Liver (tissue), 10 donors: ENCODE measurements at places on chromosomes 6 and 20. TPM values are rescaled to one million over a fixed set of nuclear protein-coding genes. Genes with fewer than 3 reads are reported as not detected.

GRCh38 chr6:106381223-106381622 lies 20.7 kb downstream of the CRYBG1 start:
- no peak overlapping the region for H3K27ac ChIP-seq
- H3K4me3 ChIP-seq, result no peak overlapping the region
- no peaks in the 10 kb centered on the region for H3K27me3 ChIP-seq
- DNase-seq, result no peak

GRCh38 chr20:2840967-2841531 lies 504 bp downstream of the VPS16 start:
- peak overlapping the region; percentile 75 for H3K27ac ChIP-seq
- H3K36me3 ChIP-seq, result peaks cover 5% of the 10 kb centered on the region
- H3K27me3 ChIP-seq, result no peaks in the 10 kb centered on the region
- peaks cover 15% of the 10 kb centered on the region for H3K4me1 ChIP-seq

DNA sequence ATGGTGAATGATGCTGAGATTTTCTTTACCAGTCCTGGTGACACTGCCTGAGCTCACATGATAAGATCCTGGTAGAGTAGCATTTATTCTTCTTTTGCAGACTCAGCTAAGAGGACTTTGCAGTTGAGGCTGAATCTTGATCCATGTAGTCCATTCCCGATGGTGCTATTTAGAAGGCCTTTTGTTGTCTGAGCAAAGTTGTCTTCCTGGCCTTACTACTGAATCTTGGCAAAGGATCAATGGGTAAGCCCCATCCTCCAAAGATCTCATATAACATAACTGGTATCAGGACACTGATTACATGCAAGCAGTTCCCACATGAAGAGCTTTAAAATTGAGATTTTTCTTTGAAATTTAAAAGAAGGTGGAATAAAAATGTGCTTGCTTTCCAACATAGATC lies 291.6 kb downstream of the SOX4 start:
- H3K4me1 ChIP-seq, result no peaks in the 10 kb centered on the region
- DNase-seq, result no peak
- no peaks in the 10 kb centered on the region for H3K27me3 ChIP-seq
- H3K4me3 ChIP-seq, result no peak overlapping the region
- H3K27ac ChIP-seq, result no peak overlapping the region

- H3K27ac ChIP-seq, result no peak overlapping the region
- no peaks in the 10 kb centered on the region for H3K27me3 ChIP-seq
- no peak for DNase-seq
- no peak overlapping the region for H3K4me3 ChIP-seq
Measured at GRCh38 chr20:26214991-26215390, 518.3 kb upstream of the ZNF337 start.

GRCh38 chr6:29965563-29965872 lies 23.2 kb downstream of the HLA-A start:
- no peak for DNase-seq
- H3K36me3 ChIP-seq, result no peaks in the 10 kb centered on the region
- H3K4me1 ChIP-seq, result peaks cover 3% of the 10 kb centered on the region
- no peaks in the 10 kb centered on the region for H3K27me3 ChIP-seq

DNA sequence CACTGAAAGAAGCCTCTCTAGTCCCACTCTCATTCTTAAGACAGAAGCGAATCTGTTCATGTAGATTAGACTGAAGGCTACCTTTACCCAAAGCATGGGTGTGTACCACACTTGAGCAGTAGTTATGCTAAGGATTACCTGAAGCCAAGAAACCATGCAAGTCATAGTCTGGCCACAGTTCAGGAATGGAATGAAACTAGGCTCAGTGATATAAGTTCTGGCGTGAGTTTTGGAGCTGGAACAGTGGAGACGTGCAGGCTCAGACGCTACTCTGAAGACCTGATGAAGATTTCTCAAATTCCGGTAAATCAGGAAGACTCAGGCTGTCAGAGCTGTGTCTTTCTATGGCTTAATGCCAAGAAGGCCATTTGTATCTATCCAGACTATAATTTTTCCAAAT lies 219.9 kb downstream of the HDGFL1 start:
- no peaks in the 10 kb centered on the region for H3K27me3 ChIP-seq
- no peak overlapping the region for H3K4me3 ChIP-seq
- H3K27ac ChIP-seq, result no peak overlapping the region
- no peak for DNase-seq

- H3K27me3 ChIP-seq, result no peaks in the 10 kb centered on the region
- H3K27ac ChIP-seq, result no peak overlapping the region
- H3K36me3 ChIP-seq, result no peaks in the 10 kb centered on the region
- DNase-seq, result no peak
Measured at GRCh38 chr6:170006071-170006899, 254.9 kb downstream of the ERMARD start.

DNA sequence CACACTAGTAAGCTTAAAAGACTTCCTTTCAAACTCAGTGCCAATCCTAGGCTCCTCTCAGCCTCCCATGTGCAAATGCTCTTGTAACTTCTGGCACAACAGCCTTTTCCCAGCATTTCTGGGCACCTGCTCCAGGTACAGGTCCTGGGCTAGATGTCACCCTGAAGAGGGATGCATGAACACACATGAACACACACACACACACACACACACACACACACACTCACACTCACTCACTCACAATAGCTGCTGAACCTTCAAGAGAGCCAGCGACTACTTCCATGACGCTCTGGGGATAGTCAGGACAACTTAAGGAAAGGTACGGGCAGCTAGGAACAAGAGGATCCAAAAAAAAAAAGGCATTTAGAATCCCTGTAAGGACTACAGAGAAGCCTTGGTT lies 122.8 kb downstream of the INSM1 start:
- H3K27me3 ChIP-seq, result no peaks in the 10 kb centered on the region
- H3K4me3 ChIP-seq, result no peak overlapping the region
- H3K4me1 ChIP-seq, result peaks cover 16% of the 10 kb centered on the region
- H3K36me3 ChIP-seq, result peaks cover 8% of the 10 kb centered on the region
- no peak for DNase-seq

DNA sequence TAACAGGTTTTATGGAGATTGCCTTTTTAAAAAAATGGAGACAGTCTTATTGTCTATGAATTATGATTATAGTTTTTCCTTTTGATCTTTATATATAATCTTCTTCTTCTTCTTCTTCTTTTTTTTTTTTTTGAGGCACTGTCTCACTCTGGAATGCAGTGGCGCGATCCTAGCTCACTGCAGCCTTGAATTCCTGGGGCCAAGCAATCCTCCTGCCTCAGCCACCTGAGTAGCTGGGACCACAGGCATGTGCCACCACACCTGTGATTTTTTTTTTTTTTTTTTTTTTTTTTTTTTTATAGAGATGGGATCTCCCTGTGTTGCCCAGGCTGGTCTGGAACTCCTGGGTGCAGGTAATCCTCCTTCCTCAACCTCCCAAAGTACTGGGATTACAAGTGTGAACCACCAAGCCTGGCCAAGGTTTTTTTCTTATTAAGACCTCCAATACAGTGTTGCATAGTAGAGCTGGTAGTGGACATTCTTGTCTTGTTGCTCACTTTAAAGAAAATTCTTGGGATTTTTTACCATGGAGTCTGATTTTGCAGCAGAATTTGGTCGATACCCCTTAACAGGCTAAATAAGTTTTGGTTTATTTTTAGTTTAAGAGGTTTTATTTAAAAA lies 46.5 kb downstream of the STK4 start:
- no peak for DNase-seq
- H3K4me1 ChIP-seq, result no peaks in the 10 kb centered on the region

DNA sequence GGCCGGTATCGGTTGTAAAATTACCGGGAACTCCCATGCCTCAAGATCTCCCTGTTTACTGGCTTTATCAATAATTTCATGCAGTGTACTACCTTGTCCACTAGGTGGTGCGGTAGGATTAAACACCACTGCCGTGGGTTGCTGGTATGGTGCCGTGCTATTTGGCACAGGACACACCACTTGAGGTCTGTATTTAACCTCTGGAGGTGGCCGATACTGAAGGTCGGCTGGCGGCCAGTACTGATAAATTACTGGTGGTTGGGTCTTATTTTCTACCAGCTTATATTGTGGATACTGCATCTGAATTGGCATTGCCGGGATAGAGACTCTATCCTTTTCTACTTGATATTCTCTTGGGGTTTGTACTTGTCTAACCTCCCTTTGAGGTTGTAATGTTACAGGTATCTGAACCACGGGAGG lies 14.3 kb upstream of the PTCRA start:
- no peaks in the 10 kb centered on the region for H3K27me3 ChIP-seq
- H3K4me1 ChIP-seq, result peaks cover 10% of the 10 kb centered on the region
- DNase-seq, result peak; percentile 74
- H3K27ac ChIP-seq, result no peak overlapping the region
- no peak overlapping the region for H3K4me3 ChIP-seq

DNA sequence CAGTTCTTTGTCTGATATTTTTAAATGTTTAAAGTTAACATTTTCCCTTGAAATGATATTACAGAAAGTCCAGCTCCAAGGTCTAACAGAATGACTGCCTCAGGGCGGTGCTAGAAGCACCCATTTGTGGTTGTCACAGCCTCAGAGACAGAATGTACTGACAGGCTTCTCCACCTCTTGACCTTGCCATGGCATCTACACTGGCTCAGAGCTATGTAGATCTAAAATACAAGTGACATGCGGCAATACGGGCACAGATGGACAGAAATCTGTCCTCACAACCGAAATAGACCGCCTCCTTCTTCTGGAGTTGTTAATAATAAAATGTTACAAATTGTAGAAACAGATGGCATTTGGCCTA lies 167.2 kb upstream of the THEMIS start:
- DNase-seq, result no peak
- peaks cover 4% of the 10 kb centered on the region for H3K36me3 ChIP-seq
- no peak overlapping the region for H3K4me3 ChIP-seq
- H3K27me3 ChIP-seq, result no peaks in the 10 kb centered on the region

DNA sequence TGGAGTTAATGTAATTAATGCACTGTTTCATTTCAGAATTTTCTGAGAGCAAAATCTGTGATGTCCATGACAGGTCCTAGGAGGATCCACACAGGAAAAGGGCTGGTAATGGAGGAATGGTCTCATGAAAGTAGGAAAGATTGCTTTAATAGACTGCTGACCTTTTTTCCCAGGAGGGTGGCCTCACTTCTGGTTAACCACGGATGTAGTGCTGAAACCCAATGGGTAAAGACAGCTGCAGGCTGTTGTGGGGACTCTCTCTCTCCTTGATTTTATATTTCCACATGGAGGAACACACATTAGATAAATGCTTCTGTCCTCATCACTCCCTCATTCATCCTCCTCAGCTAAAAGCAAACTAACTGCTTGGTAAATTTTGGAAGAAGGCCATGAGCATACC lies 23.6 kb upstream of the RIPOR2 start:
- H3K36me3 ChIP-seq, result no peaks in the 10 kb centered on the region
- H3K27me3 ChIP-seq, result no peaks in the 10 kb centered on the region
- no peak overlapping the region for H3K27ac ChIP-seq
- no peaks in the 10 kb centered on the region for H3K4me1 ChIP-seq
- no peak for DNase-seq

DNA sequence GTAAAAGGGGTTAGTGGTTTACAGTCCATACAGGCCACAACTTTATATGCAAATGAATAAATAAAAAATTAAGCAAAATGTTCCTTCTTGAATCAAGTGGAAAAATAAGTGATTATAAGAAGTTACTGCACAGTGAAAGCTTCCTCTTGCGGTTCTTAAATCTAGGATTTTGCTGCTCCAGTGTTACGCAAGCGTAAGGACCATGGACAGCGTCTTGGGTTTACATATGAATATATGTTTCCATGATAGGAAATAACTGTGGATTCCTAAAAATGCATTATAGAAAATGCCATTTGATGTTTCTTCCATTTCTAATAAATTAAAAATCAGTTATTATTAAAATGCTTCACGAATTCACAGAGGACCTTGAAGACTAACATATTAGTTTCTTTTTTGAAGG lies 176.6 kb upstream of the POU3F2 start:
- H3K27me3 ChIP-seq, result no peaks in the 10 kb centered on the region
- no peaks in the 10 kb centered on the region for H3K4me1 ChIP-seq
- H3K36me3 ChIP-seq, result no peaks in the 10 kb centered on the region
- no peak overlapping the region for H3K27ac ChIP-seq

GRCh38 chr6:48777411-48777810 lies 666.4 kb upstream of the PTCHD4 start:
- no peaks in the 10 kb centered on the region for H3K4me1 ChIP-seq
- DNase-seq, result no peak
- H3K27me3 ChIP-seq, result no peaks in the 10 kb centered on the region
- H3K4me3 ChIP-seq, result no peak overlapping the region

- H3K27ac ChIP-seq, result no peak overlapping the region
- no peak for DNase-seq
- H3K4me1 ChIP-seq, result no peaks in the 10 kb centered on the region
- H3K36me3 ChIP-seq, result peaks cover 9% of the 10 kb centered on the region
Measured at GRCh38 chr6:30168741-30169140, 5.4 kb downstream of the TRIM15 start.

DNA sequence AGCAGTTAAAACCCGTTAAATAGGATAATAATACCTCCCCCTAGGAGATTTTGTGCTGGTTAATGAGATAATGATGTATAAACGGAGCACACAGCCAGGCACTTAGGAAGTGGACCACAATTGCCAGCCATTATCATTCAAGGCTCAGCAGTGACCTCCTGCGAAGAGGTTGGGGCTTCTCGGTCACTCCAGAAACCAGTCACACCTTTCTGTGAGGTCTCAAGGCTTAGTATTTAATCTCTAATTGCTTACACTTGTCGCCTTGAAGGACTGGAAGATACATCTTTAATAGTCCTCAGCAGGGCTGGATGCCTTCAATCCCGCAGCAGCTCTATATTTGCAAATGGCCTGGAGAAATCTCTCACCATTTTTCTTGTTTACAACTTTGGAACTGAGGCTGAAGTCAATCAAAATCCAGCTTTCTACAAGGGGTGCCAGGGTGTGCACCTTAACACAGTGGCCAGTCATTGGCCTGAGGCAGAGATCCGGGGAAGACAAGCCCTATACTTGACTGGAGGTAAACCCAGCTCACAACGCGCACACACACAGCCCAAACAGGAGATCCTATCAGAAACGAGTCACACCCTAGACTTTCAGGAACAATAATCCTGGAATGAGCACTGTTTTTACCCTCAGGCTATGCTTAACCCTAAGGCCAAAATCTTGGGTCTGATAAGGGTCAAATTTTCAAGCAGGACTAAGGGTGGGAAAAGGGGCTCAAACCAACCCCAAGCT lies 1.2 kb downstream of the POU5F1 start:
- no peak for DNase-seq
- no peaks in the 10 kb centered on the region for H3K4me1 ChIP-seq
- no peak overlapping the region for H3K4me3 ChIP-seq
- H3K27me3 ChIP-seq, result no peaks in the 10 kb centered on the region
- no peaks in the 10 kb centered on the region for H3K36me3 ChIP-seq
- H3K27ac ChIP-seq, result no peak overlapping the region

- no peak for DNase-seq
- H3K36me3 ChIP-seq, result no peaks in the 10 kb centered on the region
- no peak overlapping the region for H3K4me3 ChIP-seq
- H3K27ac ChIP-seq, result no peak overlapping the region
- H3K27me3 ChIP-seq, result no peaks in the 10 kb centered on the region
Measured at GRCh38 chr6:89198235-89198634, 18.9 kb downstream of the GABRR1 start.

RUNX2 gene
- 1.1 TPM for total RNA-seq

CYP39A1 gene
- 18.3 TPM for total RNA-seq

GUCA1A gene
- not detected for total RNA-seq

RNF146 gene
- total RNA-seq, result 32.7 TPM

ROS1 gene
- total RNA-seq, result not detected

SLC23A2 gene
- 10.6 TPM for total RNA-seq

SMIM26 gene
- total RNA-seq, result 52.6 TPM

SLC32A1 gene
- total RNA-seq, result not detected

TRIM15 gene
- 2.2 TPM for total RNA-seq

STK38 gene
- 13.3 TPM for total RNA-seq

CABLES2 gene
- total RNA-seq, result 3.2 TPM

TRDN gene
- 0.79 TPM for total RNA-seq
